ENCODE measurements at places on chromosomes 13 and 19.

DNA sequence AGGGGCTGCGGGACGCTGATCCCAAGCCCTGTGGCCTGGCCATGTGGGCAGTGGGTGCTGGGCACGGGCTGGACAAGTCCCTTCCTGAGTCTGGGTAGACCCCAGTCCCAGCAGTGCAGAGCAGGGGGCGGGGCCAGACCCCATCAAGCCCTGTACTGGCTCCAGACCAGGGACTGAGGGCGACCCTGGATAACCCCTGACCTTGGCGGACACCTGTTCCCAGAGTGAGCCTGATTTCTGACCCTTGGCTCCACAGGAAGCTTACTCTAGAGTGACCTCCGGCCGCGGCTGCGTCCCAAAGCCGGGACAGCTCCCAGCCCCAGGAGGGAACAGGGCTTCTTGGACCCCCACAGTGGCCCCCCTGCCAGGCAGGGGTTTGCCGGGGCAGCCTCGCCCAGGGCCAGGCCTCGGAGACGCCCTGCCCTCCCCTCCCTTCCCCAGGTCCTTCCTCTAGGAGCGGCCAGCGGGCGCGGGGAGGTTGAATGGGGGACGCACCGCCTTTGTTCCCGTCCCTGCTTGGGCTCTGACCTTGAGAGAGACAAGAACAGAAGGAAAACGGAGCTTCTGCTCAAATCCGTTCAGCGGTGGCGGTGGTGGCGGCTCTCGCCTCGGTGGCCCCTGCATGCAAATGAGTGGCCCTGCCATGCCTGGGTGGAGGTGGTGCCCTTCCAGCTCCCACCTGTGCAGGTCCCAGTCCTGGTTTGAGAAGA is 2.3 kb upstream of the EFNA2 start:
- DNase-seq, result no peak

- DNase-seq, result no peak
Measured at GRCh38 chr13:112249644-112250610, 126.2 kb upstream of the SPACA7 start.

DNA sequence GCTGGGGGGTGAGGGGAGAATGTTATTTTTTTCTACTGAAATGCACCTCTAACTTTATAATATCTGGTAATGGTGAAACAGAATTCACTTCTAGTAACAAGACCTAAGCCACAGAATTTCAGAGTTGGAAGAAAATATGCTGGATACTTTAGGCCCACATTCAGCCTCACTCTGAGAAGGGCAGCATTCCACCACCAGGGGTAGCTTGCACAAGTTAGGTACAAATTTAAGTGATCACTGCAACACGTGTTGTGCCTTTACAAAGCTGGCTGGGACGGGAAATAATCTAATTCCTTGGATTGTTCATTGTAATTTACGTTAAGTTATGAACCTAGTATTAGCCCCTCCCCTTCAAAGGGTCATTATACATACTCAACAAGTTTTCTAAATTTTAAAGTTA is 192.3 kb downstream of the RGCC start:
- no peak for DNase-seq

GRCh38 chr13:46359714-46360113 is 27.3 kb downstream of the RUBCNL start:
- DNase-seq, result no peak

DNA sequence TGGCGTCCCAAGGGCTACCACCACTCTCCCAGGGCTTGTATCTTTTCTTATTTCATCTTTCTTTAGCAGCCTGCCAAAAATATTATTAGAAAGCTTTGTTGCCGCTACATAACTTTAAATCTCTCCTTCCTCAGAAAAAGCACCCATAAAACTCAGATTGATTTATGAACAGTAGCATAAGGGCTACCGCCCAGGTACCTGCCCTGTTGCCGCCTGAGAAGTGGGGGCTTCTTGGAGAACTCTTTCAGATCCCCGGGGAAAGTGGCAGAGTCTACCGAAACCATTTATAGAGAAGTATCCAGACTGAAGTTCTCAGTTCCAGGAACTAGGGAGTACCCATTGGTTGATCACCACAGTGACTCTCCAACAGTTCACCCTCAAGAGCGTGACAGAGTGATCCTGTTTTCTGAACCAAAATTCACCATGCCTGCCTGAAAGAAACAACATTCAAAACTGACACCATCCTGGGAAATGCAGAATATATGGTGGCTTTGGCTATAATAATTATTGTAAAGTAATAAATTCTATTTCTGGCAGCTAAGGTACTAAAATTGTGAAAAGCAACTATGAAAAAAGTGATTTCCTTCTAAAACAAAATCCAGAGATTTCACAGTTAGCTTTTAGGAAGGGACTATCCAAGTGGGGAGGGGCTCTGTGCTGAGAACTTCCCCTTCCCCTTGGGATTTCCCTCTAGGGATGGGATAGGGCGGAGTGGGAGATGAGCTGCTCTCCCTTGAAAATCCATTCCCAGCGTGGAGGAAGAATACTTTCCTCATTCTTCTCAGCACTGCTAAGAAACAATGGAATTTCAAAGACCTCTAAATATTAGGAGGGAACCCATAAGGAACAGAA is 877 bp upstream of the N4BP2L1 start:
- DNase-seq, result no peak

DNA sequence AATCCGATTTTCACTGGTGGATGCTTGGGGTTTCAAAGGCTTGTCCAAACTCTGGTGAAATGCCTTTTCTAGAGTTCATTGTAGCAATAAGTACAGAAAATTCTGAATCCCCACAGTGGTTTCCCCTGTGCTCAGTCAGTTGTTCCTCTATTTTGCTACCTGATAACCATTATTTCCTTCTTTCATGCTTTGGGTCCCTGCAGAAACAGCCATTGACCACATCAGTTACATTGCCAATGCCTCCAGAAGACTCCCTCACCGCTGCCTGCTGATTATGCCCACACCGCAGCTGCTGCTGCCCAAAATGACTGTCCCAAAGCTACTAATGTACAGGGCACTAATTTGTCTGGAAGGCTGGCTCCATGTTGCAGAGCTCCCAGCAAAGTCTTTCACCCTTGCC is 517.3 kb downstream of the KLF12 start:
- DNase-seq, result no peak

DNA sequence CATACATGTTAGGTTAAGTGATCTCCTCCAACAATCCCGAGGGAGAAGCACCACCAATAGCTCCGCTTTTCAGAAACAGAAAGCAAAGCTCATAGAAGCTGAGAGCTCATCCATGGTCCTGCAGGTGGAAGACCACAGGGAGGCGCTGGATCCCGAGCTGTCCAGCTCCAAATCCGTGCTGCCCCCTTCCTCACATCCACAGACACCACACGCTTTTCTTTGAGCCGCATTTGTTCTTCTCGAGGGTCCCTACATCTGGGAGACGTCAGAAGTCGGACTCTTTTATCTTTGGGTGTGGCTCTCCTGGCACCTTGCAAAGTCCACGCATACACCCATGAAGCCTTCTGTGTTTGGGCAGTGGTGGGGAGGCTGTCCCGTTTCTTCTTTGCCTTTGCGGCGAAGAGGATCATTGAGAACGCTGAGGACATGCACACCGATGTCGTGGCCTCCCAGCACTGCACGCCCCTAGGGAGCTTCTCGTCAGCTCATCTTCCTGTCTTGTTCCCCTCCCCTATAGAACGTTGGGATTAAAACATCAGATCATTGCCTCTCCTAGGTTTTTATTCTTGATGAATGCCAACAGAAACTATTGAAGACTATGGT is 184.8 kb downstream of the TEX29 start:
- DNase-seq, result no peak

GRCh38 chr19:1469255-1470054 is 9.6 kb downstream of the C19orf25 start:
- no peak for DNase-seq

DNA sequence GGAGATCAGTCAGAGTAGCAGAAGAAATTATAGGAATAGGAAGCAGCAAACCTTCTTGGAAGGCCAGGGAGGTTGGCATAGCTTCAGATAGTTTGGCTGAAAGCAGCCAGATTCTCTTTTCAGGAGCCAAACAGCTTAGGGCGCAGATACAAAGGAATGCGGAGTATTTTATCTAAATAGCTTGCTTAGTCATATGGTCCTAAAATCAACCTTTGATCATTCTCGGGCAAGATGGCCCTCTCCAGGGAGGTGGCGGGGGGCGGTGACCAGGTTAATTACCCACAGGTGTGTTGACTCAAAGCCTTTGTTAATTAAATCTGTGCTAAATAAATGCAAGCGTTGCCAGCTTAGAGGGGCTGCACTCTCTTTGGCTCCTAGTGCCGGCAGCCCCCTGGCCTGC is 12.5 kb upstream of the NCR1 start:
- no peak for DNase-seq

- no peak for DNase-seq
Measured at GRCh38 chr19:33641956-33642498, 20.3 kb downstream of the CHST8 start.

GRCh38 chr19:56377105-56377924 is 16.0 kb downstream of the ZNF582 start:
- no peak for DNase-seq

GRCh38 chr13:33761740-33762139 is 56.2 kb upstream of the RFC3 start:
- DNase-seq, result no peak

- DNase-seq, result no peak
Measured at GRCh38 chr19:33094436-33095067, 13.6 kb downstream of the GPATCH1 start.

DNA sequence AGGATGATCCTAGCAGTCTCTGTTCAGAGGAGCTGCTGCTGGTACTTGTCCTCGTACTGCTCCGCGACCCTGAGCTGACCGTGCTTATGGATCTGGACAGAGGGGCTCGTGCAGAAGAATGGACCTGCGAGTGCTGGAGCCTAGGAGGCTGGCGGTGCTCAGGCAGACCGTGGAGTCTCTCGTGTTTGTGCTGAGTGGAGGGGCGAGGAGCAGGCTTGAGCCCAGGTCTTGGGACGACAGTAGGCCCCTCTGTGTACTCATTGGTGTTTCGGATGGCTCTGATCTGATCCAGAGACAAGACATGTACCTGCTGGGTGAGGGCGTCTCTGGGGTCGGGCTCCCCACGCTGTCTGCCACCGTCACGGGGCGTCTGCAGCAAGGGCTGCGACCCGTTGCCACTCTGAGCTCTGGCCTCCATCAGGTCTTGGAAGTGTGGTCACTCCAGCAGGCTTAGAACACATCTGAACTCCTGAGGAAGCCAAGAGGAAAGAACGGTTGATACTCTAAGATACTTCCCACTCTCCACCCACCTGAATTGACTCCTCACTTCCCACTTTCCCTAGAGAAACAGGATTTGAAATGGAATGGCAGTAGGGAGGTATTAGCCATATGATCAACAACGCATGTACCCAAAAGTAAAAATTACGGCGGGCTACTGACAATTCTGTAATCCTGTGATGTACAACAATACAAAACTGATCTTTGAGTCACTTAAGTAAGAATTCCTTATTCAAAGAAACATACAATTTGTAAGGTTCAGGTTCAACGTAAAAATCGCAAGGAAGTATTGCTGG is 3.4 kb downstream of the SPRY2 start:
- no peak for DNase-seq

All from NCI-H2029 treated with DMSO at 0.1 percent for 48 hours (cell line).